Activated CD4-positive, alpha-beta T cell treated with anti-CD3 and anti-CD28 coated beads, Interleukin-2, amount 50 U/mL, for 16 hours (primary cell): ENCODE measurements at places on chromosomes 6 and 20.

DNA sequence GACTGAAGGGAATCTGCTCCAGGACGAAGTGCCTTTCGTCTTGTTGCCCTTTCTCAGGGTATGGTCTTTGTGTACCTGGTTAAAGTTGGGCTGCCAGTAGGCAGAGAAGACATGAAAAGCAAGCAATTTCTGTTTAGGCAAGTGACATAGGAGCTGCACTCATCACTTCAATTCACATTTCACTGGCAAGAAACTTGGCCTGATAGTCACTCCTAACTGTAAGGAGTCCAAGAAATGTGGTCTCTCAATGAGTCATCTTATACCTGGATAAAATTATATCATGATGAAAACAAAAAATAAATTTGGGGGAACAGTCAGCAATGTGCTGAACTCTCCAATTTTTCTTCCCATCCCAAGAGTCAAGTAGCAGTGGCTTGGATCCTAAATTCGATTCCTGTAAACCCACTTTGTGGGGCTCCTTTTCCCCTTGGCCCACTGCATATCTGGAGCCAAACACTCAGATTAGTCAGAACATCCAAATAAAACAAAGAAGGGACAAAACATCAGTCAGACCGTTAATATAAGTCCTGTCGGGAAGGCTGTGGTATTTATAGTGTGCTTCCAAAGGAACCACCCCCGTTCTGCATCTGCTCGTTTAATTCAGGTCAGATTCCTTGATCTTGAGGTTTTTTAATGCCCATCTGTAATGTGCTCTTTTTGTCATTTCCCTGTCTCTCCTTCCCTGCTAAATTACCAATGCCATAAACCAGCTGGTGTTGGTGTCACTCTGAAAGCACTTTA, 5.0 kb upstream of the GABRR1 start:
- DNase-seq, result no peak

- no peak for DNase-seq
These were observed 88.7 kb upstream of the RNF24 start for GRCh38 chr20:4104045-4104444.

DNA sequence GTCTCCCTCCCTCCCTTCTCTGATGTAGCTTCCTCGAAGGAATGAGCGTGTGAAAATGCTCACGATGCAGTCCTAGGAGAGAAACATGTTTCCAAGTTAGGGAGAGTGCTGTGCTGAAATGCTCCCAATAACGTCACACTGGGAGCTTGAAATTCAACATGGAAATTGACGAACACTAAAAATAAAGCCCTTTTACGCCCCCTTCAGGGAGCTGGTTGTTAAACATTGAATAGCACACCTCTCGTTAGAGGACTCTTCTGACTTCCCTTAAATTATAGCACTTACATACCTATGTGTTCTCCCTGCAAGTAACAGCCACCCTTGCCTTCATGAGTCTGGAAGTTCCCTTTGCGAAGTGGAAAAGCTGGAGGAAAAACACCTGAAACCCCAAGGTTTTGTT, 88.6 kb downstream of the BFSP1 start:
- no peak for DNase-seq

- no peak for DNase-seq
These were observed 131.1 kb upstream of the COL21A1 start for GRCh38 chr6:56378507-56378906.

- DNase-seq, result no peak
These were observed 106.7 kb upstream of the CENPW start for GRCh38 chr6:126233192-126233591.

GRCh38 chr6:34585108-34585507, 29.0 kb upstream of the SPDEF start:
- no peak for DNase-seq
